ENCODE measurements at places on chromosomes 11 and 22.

- DNase-seq, result no peak
Measured at GRCh38 chr11:131849485-131849884, 479.1 kb downstream of the NTM start.

DNA sequence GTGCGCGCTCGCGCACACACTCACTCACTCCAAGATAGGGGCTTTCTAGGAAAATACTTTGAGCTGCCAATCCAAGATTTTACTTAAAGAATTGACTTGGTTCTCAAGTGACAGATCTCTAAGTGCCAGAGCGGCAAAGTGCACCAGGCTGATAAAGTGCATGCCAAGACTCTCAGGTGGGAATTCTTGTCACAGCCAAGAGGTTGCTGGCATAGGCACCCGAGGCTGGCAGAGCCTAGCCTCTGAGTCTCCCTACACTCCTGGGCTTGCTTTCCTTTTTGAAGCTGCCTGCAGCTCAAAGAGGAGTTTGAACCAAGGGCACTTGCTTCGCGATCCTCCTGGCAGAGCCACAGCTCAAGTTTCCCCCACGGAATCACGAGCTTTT lies 2.5 kb upstream of the ADM start:
- DNase-seq, result no peak

DNA sequence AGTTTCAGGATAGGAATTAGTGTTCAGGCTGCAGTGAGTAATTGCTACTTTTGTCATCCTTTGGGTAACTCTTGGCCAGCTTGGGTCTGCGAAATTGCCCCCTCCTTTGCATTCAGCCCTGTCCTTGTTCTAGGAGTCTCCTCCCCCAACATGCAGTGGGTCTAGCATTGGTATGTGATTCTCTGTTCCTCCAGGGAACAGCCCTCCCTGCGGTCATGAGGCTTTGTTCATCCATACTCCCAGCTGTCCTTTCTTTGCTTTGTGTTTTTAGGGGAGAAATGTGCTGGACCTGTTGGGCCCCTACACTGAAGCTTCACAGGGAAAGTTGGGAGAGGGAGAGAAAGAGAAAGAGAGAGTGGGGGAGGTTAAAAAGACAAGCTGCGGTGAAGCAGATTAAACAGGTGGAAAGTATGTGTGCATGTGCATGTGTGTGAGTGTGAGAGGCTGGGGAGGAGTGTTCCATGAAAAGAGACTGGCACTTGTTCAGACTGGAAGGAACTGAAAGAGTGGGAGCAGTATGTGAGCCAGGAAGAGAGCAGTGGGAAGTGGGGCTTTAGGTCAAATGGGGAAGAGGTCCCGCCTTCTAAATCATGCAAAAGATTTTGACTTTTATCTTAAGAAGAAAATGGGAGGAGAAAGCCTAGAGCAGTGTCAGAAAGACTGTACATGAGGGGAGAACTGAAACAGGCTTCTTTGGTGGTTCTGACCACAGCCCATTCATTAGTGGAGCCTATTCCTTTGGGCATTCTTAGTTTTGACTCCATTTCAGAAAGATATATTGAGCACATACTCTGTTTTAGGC lies 17.9 kb upstream of the SESN3 start:
- DNase-seq, result no peak

DNA sequence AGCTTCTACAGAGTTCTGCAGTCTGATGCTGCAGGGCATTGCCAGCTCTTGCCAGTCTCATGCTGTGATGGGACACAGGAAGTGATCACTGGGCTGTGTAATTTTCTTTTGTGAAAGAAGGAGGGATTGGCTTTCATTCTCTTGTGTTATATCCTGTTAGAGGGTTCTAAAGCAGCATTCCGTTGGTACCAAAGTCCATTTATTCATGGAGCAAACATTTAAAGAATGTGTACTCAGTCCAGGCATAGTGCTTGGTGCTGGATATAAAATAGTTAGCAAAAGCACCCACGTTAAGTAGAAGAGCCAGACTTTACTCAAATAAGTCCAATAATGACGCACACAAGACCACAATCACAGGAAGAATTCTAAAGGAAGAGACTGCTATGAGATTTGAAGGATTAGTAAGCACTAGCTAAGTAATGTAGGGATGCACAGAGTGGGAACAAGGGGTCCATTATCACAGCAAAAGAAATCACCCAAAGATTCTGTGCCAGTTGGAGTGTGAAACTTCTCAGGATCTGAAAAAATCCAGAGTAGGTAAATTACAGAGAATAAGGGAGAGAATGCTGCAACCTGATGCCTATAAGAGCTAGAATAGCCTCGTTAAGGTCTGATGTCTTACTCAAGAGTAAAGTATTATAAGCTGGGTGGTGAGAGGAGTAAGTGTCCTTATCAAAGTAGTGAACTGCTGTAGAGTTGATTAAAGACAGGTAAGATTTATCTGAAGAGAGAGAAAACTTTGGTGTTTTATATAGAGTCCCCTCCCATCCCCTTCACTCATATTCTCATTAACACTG lies 728.3 kb downstream of the METTL15 start:
- no peak for DNase-seq

GRCh38 chr11:72238040-72238450 lies 5.9 kb downstream of the PHOX2A start:
- DNase-seq, result no peak

- DNase-seq, result no peak
Measured at GRCh38 chr11:96794152-96794551, 404.3 kb downstream of the JRKL start.

DNA sequence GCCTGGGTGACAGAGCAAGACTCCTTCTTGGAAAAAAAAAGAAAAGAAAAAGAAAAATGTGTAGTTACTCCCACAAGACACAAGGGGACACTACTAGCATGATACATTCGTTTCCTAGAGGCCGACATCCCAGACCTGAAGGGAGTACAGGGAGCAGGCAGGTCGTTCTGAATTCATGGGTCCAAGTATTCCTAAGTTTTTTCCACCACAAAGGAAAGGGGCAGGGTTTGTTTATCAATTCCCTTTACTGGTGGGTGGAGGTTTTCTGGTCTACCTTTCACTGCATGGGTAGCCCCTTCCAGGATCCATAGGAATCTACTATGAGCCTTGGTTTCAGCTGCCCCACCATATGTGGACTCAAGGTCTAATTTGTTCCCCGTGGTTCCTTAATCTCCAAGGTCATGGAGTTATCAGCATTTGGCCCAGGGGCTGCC lies 11.8 kb downstream of the TIGD3 start:
- DNase-seq, result no peak

DNA sequence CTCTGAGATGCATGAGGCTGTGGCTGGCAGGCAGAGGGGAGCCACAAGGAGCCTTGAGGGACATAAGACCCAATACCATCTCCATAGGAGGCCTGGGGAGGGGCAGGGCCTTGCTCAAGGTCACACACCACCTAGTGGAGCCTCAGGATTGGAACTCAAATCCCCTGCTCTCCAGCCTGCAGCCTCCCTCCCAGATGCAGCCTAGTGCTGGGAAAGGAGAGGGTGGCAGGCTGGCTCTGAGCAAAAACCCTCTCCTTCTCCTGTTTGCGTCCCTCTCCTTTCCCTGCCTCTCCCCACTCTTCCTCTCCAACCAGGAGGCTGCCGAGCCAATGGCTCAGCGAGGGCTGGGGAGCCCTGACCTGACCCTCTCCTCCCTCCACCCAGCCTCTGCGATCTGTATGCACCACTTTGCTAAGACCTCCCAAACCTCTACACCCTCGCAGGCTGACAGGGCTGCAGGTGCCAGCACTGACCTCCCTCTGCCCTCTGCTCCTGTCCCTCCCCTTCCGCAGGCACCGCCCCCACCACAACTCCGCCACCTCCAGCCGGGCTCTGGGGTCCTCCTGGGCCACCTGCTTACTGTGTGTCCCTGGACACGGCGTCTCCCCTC lies 14.7 kb downstream of the IGLL1 start:
- DNase-seq, result no peak

DNA sequence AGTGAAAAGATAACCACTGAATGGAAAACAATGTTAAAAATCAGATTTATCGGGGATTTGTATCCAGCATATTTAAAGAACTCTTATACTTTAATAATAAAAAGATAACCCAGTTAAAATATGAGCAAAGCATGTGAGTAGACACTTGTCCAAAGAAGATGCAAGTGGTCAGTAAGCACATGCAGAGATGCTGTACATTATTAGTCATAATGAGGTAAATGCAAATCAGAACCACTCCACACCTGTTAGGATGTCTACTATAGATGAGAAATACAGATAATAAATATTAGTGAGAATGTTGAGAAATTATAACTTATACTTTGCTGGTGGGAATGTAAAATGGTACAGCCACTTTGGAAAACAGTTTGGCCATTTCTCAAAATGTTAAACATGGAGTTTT lies 28.0 kb downstream of the QSER1 start:
- no peak for DNase-seq

DNA sequence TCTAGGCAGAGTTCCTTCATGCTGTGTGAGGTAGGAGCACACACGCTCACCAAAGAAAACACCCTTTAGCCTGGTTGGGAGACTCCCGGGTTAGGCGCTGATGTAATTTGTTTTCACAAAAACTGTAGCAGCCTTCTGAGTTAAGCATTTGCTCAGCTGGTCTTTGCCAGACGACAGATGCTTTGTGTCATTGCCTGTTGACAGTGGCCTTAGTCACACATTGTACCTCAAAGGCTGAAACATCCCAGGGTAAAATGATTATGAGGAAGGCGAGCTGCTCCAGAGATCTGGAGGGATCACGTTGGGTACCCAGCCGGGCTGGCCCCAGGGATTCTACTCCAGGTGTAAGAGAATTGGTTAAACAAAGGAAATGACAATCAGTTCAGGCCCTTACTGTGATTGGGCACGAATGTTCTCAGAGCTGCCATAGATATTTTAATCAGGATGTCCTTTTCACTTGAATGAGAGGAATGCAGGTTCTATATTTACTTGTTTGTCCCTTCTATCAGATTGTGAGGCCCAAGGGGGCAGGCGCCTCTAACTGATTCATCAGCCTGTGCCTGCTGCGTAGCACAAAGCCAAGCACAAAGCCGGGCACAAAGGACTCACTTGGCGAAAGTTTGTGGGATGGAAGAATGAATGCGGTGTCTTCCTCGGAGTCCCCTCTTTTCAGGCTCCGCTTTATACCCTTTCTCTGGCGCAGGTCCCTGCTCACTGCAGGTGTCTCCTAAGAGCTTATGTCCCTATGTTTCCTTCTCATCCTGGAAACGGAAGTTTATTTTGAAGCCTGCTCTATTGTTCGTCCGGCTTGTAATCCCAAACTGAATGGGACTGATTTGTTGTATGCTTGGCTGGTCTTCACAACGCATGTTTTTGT lies 47.1 kb downstream of the ADM start:
- no peak for DNase-seq

DNA sequence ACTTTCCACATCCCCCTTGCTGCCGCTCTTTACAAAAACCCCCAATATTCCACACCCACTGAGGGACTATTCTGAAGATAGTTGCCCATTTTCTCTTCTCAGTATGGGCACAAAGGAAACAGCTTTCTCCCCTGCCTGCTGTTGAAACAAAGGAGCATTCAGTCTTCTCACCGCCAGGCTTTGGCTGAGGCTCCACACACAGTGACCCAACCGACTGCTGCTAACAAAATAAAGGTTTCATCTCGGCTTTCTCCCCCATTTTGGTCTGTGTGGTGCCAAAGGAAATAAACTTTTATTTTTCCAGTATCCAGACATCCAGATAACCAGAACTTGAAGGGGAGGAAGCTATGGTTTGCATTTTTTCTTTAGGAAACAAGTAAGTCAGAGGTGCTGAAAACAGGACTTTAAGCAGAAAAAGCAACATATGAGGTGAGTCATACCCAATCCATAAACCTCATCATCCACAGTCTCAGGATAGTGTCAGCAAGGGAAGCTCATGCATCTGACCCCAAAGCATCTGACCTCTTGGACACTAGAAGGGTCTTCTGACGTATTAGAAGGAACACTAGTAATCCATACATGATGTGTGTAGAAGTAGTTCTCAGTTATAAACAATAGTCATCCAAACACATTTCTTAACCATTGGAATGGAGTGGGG lies 6.4 kb downstream of the CLMP start:
- DNase-seq, result no peak

DNA sequence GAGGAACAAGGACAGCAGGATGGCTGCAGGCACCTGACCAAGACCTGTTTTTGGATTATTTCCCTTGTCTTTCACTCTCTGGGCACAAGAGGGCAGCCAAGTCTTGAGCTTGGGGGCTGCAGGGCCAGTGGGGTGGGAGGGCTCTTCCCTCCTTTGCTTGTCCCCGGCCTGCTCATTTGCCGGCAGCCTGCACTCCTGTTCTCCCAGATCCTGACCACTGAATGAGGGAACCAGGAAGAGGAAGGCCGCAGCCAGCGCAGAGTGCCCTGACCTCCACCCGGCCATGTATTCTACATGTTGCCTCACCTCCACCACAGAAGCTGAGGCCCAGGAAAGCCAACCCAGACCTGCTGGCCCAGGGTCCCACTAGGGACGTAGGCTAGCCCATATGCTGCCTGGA lies 15.5 kb upstream of the NNMT start:
- no peak for DNase-seq

DNA sequence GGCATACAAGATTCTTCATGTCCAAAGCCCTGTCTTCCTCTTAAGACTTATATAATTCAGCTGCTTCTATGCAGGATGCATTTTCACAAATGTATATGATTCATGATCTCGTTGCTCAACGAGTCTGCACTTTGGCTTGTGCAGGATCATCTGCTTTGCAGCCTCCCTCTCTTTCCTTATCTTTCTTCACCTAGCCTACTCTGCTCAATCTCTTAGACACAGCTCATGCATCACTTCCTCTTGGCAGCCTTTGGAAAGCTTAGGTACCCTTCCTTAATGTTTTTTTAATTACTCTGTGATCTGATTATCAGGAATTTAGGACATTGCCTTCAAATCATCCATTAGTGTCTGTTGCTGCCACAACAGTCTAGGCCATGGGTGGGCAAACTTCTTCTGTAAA lies 673.8 kb downstream of the NELL1 start:
- DNase-seq, result no peak

- DNase-seq, result no peak
Measured at GRCh38 chr11:84212468-84213390, 926.6 kb upstream of the CCDC90B start.

All from activated naive CD4-positive, alpha-beta T cell treated with anti-CD3 and anti-CD28 coated beads, Interleukin-2, amount 50 U/mL, for 16 hours (primary cell).